ENCODE measurements at places on chromosomes 5 and 9.

DNA sequence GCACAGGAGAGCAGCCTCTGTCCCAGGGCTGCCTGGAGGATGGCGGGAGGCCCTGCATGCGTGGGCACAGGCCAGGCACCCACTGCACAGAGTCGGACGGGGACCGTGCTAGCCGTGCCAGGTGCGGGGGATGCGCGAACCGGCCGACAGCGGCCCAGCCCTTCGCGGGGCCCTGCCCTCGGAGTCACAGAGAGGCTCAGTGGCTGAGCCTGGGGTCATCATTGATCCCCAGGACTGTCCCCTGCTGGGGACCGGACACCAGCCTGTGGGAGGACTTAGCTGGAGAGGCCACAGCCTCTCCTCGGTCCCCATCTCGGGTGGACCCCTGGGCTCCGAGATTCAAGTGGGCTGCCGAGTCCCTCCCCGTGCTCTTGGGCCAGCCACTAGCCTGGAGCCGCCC lies 19.1 kb upstream of the LAMC3 start:
- DNase-seq = no peak

DNA sequence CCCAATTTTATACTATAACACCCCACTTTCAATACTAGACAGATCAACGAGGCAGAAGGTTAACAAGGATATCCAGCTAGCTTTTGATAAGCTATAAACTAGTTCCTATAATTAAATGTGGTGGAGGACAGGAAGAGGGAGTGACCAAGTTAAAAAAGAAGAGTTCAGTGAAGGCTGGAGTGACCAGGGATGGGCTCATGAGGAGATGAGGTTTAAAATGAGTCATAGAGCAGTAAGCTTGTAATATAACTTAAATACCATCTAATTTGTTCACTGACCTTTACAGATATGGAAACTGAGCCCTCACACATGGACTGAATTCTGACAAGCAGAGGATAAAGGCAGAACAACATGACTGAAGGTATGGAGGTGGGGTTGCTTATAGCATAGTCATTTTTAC lies 284.5 kb downstream of the SPATA31D1 start:
- DNase-seq = no peak

DNA sequence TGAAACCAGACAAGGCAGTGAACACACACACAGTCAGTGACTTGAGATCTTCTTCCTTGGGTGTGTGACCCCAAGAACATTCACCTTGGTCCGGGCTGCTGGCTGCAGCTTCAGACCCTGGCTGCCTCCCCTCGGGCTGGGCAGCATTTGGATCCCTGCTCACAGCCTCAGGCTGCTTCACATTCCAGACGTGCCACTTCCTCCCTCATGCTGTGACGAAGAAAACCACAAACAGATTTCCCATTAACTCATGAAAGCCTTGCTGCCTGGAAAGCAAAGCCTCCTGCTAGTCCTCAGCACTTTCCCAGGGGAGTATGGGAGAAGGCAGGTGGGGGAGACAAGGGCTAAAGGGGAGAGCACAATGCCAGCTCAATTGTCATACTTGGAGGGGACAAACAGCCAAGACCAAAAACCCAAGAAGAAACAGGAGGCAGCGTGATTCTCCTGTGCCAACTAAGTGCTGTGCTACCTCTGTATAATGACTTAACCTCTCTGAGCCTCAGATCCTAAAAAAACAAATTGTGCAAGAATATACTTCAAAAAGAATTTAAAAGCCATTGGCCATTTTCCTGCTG lies 594.6 kb upstream of the BRINP1 start:
- DNase-seq = no peak

DNA sequence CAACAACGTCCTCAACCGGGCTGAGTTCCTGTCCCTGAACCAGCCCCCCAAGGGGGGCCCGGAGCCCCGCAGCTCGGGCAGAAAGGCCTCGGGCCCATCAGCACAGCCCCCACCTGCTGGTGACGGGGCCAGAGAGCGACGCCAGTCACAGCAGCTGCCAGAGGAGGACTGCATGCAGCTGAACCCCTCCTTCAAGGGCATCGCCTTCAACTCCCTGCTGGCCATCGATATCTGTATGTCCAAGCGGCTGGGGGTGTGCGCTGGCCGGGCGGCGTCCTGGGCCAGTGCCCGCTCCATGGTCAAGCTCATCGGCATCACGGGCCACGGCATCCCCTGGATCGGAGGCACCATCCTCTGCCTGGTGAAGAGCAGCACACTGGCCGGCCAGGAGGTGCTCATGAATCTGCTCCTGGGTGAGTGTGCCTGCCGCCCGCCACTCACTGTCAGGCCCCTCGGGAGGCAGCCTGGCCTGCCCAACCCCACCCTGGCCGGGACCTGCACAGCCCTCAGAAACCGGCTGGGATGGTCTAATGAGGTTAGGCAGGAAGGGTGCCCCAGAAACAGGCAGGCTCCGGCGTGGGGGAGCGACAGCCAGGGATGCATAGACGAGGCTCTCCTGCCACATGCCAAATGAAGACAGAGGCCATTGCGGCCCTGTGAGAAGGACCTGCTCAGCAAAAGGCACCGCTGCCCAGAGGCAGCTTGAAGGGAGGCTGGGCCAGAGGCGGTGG lies 678 bp downstream of the PLPP7 start:
- peak; percentile 45 for DNase-seq

DNA sequence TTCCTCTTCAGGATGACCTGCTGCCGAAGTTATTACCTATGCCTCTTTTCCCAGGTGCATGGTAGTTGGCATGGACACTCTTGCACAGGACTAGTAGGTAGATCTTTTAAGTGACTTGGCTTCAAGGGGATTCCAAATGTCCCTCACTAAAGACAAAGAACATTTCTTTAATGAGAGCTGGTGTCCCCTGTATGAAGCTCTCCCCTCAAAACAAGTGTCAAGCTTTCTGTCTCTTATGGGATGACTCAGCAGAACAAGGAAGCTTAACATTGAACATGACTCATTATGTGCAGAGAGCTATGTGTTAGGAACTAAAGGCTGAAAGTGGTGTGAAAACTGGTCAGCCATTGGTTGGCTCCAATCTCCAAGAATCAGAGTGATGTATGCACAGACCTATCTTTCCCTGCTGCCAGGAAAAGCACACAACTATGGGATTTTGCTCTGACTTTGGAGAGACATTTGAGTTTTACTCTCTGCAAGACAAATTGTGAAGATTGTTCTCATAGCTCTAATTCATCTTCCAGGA lies 120.5 kb downstream of the PRDM6 start:
- DNase-seq = no peak

DNA sequence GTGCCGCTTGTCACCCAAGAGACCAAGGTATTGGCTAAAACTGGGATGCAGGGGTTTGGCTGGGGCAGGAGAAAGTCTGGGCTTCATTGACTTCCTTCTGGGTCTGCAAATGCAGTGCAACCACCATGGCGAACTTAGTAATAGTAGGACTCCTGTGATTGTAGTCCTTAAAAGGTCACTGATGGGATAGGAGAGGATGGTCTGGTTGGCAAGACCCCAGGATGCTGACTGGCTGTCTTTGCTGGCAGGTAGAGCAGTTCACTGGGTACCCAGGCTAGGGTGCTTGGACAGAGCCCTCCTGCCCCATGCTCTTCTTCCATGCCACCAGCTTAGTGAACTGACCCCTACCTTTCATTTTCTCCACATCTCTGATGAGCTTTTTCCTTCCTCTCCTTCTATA lies 37.2 kb downstream of the ANGPTL2 start:
- peak; percentile 14 for DNase-seq

DNA sequence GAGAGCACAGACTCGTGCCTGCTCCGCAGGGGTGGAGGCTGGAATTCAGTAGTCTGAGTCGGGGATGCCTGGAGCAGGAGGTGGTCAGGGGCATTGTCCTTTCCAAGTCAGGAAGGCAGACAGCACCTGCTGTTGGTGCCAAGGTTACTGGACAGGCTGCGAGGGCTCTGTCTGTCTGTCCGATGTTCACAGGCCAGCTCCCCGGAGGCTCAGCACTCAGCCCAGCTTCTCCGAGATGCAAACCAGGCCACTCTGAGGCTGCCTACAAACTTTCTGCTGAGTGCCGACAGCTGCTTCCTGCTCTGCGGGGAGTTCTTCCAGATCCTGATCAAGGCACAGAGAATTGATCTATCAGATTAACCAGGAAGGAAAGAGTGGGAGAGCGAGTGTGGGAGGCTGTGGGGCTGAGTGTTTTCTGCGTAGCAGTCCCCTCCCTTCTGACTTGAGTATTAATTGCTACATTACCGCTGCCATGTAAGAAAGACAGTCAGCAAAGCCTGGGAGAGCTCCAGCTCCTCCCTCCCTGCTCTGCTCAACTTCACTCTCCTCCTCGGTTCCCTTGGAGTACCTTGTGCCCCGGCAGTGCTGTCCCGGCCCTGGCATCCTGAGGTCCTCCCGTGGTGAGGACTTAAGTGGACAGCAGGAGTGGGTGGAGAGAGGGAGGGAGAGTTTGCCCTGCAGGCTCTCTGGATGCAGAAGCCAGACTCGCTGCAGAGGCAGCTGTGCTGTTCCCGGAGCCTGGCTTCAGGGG lies 36.0 kb downstream of the KCNMB1 start:
- no peak for DNase-seq

DNA sequence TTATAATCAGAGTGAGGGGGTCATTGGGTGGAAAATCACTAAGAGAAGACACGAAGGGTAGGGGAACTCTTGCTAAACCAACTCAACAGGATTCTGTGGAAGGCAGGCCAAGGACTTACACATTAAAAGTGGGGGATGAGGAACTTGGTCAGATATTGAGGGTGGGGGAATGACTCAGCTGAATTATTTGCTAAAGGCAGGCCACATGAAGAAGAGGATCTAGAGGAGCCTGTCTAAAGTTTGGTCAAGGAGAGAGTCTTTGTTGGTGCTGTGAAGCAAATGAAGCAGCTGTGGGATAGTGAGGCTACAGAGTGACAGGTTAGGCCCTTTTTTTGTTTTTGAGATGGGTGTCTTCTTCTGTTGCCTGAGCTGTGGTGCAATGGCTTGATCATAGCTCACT lies 63.9 kb upstream of the SPRY4 start:
- no peak for DNase-seq

DNA sequence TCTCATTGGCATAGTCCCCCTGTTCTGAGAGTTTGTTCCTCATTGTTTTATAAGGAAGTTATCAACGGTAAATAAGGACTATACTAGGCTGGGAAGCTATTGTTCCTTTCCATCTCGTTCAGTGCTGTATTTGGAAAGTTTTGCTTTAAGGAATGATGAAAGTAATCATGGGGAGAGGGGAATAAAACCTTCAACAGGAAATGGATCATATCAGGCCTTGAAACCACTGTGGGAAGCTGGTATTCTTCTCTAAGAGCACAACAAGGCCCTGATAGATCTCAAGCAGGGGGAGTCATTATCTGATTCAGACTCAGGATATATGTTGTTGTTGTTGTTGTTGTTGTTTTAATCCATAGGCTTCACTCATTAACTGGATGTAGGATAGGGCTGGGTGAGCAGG lies 474.5 kb downstream of the ENC1 start:
- DNase-seq = no peak

GRCh38 chr5:180646289-180646962 lies 3.0 kb downstream of the FLT4 start:
- peak; percentile 34 for DNase-seq

DNA sequence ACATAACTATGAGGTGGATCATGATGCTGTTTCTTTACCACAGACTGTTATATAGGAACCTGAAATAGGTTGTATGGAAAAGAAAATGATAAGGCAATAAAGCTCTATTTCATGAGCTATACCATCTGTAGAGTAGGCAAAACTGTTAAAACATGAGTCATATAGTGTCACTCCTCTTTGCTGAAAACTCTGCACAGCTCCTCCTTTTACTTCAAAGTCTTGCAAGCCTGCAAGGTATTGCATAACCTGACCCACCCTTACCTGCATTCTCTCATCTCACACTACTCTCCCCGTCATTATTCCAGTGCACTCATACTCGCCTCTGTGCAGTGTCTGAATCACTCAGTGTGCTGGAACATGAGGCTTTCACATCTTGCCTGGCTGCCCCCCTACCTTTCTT lies 790.1 kb downstream of the EFNA5 start:
- no peak for DNase-seq

DNA sequence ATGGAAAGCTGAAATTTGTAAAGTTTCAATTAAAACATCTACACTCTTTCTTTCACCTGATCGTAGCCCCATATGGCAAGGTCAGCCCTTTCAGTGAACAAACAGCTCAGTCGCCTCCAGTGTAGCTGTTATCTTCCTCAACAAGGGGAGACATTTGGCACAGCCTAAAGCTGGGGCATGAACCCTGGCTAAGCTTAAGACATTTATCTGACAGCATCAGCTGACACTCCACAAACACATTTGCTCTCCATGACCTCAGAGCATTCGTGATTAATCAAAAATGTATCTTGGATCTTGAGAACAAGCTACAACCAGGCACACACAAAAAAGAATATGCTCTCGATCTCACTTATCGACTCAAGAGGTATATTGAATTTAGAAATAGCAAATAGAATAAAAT lies 67.3 kb downstream of the POU5F2 start:
- DNase-seq = no peak
